ENCODE measurements at places on chromosomes 2 and 18.

DNA sequence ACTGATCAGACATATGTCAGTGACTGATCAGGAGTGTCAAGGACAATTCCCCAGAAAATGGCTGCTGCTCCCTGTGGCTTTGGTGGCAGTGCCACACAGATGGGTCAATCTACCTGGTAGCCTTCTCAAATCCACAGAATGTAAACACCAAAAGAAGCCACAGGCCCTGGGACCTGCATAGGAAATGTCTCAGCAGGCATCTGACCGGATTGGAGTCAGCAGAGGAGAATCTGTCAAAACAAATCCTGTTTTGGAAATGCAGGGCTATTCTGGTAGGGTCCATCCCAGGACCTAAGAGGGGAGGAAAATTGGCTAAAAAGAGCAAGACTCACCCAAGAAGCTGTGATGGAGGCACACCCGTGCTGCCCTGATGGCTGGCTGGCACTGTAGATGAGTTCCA, 189.7 kb downstream of the TMEM247 start:
- DNase-seq, result no peak

GRCh38 chr2:15718103-15718943, 126.7 kb downstream of the DDX1 start:
- DNase-seq, result no peak

- no peak for DNase-seq
Observed at GRCh38 chr2:105888625-105889024, 143.9 kb downstream of the NCK2 start.

GRCh38 chr2:127107622-127107999, 657 bp upstream of the BIN1 start:
- no peak for DNase-seq

GRCh38 chr2:106638043-106638442, 150.9 kb downstream of the CD8B2 start:
- DNase-seq, result no peak

- no peak for DNase-seq
Observed at GRCh38 chr2:217106650-217107014, 246.8 kb upstream of the TNP1 start.

- no peak for DNase-seq
Observed at GRCh38 chr2:72326759-72327158, 179.1 kb upstream of the CYP26B1 start.

DNA sequence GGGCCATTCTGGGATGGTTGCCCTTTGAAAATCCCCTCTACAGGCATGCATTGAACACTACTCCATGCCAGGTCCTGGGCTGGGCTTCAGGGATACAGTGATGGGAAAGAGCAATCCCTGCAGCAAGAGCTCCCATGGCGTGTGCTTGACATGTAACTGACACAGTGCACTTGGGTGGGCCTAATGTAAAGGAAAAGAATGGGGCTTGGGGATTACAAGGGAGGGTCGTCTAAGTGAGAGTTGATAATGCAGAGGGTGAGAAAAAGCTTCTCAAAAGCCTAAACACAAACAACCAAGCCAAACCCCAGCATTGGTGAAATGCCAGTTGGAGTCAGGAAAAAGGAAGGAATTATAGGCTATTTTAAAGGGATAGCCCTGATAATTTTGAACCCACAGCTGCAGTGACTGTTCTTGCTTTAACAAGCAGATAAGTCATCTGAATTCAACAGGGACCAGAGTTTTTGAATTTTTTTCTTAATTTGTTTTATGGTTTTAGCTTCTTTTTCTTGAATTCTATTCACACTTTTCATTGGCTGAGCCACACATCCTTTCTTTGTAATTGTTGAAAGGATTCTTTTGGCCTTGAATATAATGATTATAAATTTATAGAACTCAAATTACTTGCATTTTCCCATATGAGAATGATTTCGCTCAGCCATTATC, 308.7 kb downstream of the LPIN1 start:
- no peak for DNase-seq

DNA sequence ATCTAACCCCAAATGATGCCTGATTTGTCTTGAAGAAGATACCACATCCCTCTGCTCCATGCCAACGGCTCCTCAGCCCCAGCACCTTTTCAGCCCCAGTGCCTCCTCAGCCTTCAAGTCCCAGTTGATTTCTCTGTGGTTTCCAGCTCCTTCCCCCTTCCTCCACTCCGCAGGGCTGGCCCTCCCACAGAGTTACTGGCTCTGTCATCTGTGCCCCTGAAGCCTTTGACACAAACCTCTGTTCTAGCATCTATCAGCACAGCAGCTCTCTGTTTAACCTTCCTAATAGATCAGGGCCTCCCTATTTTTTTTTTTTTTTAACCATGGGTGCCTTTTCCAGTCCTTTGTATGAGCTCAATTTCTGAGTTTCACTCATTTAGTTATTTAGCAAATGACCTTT, 201.3 kb upstream of the CXCR4 start:
- DNase-seq, result no peak

- no peak for DNase-seq
Observed at GRCh38 chr2:74515981-74516633, 1.9 kb downstream of the TLX2 start.

- no peak for DNase-seq
Observed at GRCh38 chr18:9016633-9017166, 85.8 kb upstream of the NDUFV2 start.

GRCh38 chr2:234673961-234674759, 177.3 kb upstream of the ARL4C start:
- DNase-seq, result no peak

DNA sequence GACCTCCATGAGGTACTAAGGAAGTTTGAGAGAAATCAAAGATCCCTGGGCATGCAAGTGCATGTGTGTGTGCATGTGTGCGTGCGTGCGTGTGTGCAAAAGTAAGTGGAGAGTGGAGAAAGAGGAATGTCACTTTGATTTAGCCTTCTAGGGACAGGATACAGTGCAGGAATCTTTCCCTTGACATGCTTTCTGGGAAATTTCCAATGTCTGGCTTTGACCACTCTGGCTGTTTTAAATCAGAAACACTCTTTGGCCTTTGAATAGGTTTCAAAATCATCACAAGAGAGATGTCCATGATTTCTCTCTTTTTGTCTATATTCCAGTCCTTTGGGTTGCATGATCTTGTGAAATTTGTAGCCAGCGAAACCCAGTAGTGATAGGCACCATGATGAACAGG, 162.0 kb downstream of the ALK start:
- no peak for DNase-seq
